ENCODE measurements at places on chromosomes 12 and 14.

DNA sequence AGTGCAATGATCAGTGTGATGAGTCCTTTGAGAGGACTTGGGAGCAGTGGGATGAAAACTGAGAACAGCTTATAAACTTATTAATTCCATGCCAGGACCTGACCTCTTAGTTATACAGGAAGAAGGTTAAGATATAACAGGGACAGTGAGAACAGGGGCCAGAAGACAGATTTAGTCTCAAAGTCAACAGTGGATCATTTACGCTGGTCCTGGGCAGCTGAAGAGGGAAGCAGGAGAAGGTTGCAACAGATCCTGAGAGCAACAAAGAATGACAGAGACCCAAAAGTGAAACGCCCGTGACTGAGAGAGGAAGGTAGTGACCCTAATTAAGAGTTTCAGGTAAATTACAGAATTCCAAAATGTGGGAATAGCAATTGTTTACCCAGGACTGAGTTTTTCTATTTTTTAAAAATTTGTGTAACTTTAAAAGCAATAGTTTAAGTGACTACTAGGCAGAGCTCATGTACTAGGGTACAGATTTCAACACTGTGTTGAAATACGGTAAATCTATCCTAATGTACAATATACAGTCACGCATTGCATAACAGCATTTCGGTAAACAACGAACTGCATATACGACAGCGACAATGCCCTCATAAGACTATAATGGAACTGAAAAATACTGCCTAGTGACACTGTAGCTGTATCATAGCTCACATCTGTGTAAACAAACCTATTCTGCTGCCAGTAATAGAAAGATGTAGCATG, 77.7 kb upstream of the GNPNAT1 start:
- no peak for DNase-seq

- DNase-seq = no peak
Observed at GRCh38 chr12:6084261-6084968, 40.1 kb downstream of the VWF start.

- no peak for DNase-seq
Observed at GRCh38 chr14:24398293-24398652, 530 bp upstream of the NYNRIN start.

DNA sequence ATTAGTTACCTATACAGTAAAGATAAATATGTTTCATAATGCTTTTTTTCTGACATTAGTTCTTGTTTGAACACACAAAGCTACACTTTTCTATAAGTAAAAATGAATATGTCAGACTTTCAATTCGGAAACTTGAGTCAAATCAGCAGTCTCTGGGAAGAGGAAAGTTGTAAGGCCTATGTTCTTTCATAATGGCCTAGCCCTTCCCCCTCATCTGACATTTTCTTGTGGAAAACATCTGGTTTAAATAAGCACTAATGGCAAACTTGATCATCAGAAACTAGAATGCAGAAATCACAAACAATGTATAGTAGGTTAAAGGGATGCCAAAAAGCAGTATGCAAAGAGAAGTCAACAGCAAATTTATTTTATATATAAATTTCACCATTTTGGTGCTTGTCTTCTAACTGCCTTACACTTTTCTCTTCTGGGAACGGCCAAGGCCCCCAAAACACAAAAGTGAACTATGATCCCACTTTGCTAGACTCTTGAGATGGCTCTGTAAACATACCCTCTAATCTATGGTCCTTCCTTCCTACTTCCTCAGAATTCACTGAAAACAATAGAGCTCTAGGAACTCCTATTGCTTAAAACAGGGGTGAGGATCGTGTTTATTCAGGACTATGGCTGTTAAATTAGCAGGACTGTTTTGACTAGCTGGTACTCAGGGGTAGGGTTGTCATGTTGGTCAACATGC, 444.1 kb downstream of the RAD51B start:
- no peak for DNase-seq

DNA sequence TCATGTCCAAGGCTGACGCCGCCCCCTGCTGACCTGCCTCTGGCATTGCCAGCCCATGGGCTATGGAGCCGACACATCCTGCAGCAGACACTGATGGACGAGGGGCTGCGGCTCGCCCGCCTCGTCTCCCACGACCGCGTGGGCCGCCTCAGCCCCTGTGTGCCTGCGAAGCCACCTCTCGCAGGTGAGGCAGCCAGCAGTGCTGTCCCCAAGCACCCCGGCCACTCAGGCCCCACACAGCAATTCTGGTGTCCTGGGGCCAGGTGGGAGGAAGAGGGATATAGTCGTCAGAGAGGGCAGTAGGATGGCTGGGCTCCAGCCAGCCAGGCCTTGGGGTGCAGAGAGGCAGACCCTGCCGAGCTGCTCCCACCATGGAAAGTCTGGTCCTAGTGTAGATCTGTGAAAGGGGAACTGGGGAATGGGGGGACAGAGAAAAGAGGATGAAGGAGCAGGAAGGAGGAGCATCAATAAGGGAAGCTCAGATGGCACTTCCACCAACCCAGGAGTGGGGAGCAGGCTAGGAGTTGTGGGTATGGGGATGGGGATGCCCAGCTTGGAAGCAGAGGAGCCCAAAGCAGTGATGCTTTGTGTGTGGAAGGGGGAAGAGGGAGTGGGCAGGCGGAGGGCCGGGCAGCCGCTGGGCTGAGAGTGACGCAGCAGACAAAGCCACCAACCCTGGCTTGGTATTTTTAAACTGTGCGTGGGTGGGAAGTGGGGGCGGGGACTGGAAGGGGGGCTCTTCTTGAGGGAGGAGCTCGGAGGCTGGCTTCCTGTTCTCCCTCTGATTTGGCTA, 4.7 kb downstream of the NAB2 start:
- DNase-seq = no peak

DNA sequence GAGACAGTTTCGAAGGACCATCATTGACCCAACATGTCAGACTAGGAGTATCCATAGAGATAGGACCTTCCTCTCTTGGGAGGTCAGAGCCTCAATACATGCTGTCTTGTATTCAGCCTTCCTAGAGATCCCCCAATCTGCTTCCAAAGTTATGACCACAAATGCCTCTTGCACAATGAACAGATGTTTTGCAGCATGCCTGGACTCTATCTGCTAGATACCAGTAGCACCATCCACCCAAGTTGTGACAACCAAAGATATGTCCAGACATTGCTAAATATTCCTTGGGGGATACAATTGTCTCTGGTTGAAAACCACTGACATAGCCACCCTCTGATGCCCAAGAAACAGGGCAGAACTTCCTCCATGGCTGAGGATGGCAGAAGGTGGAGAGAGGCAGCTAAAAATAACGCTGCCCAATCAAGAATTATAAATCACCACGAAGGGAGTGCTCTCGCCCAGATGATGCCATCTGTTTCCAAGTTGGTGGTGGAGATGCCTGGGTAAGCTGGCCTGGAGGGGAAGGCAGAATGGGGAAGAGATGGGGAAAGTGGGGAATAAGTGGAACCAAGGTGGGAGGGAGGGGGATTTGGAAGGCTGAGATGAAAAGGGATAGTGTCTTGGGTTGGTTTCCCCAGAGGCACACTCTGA, 42.9 kb upstream of the NOS1 start:
- peak; percentile 18 for DNase-seq

DNA sequence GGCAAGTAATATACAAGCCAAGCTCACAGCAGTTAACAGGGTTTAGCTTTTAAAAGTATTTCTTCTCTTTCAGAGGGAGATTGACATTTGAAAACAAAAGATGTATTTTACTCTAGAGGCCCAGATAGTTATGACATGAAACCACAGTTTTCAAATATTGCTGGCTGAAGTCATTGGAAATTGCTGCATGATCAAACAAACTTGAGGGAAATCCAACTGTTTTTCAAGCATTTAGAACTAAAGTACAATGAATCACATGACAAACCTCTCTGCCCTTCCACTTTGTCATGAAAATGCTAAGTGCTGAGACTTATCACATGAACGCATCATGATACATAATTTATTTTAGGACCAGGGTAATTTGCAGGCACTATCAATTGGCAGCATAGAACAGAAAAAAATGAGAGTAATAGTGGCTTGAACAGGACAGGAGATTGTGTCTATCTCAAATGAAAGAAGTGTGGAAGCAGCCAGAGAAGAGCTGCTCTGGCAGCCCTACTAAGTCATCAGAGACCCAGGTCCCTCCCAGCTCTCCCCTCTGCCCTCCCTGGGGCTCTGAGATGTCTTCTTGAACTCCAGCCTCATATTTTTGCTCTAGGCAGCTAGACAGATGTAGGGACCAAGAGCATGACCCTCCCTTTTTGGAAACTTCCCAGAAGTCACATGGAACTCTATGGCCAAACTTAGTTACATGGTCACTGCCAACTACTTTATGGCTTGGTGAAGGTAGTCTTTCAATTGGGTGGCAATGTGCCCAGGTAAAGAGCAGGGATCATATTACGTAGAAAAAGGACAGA, 90.1 kb upstream of the PELI2 start:
- DNase-seq = no peak

GRCh38 chr12:110565894-110566871, 16.9 kb downstream of the PPTC7 start:
- no peak for DNase-seq

- DNase-seq = no peak
Observed at GRCh38 chr14:75626863-75627262, 33.8 kb downstream of the ERG28 start.

GRCh38 chr14:91220581-91221000, 23.9 kb downstream of the GPR68 start:
- peak; percentile 85 for DNase-seq

- no peak for DNase-seq
Observed at GRCh38 chr12:131260251-131260905, 306.7 kb downstream of the ADGRD1 start.
